Activated CD8-positive, alpha-beta T cell treated with anti-CD3 and anti-CD28 coated beads for 36 hours (primary cell): ENCODE measurements at places on chromosomes 12 and 14. TPM values are rescaled to one million over a fixed set of nuclear protein-coding genes. Genes with fewer than 3 reads are reported as not detected.

The AKAP3 gene
- 2.0 TPM for total RNA-seq

The GALNT9 gene
- not detected for total RNA-seq

The MYF5 gene
- total RNA-seq = not detected

The LTBP2 gene
- total RNA-seq = 0.05 TPM

The TGM1 gene
- total RNA-seq = 3.0 TPM

The KIF5A gene
- total RNA-seq = 1.3 TPM

The KCNJ8 gene
- not detected for total RNA-seq

The GALNT6 gene
- total RNA-seq = 18.0 TPM

The KRT73 gene
- 0.20 TPM for total RNA-seq

The TAS2R42 gene
- total RNA-seq = not detected

The LGMN gene
- total RNA-seq = 2.3 TPM

The KCNC2 gene
- not detected for total RNA-seq

The KRT77 gene
- not detected for total RNA-seq

The ADAMTS20 gene
- not detected for total RNA-seq

The CLEC1A gene
- not detected for total RNA-seq

The NPC2 gene
- 19.1 TPM for total RNA-seq

The ACSS3 gene
- total RNA-seq = not detected

The OR6C70 gene
- not detected for total RNA-seq

The SMIM41 gene
- not detected for total RNA-seq

The EIF4B gene
- 814 TPM for total RNA-seq

The DENND5B gene
- 0.31 TPM for total RNA-seq

The STAB2 gene
- not detected for total RNA-seq

The RGS6 gene
- not detected for total RNA-seq

The DEGS2 gene
- 2.6 TPM for total RNA-seq

The ACOT6 gene
- not detected for total RNA-seq

The ZNF140 gene
- 10.6 TPM for total RNA-seq

The CCDC175 gene
- not detected for total RNA-seq

The PRPH gene
- total RNA-seq = not detected

The IGFBP6 gene
- total RNA-seq = 2.3 TPM

The KCNK10 gene
- not detected for total RNA-seq

The MAGOHB gene
- 80.4 TPM for total RNA-seq

The NDUFA12 gene
- 128 TPM for total RNA-seq

The PRH2 gene
- total RNA-seq = not detected
